Stimulated activated CD4-positive, alpha-beta T cell treated with anti-CD3 and anti-CD28 coated beads, Interleukin-12 subunit alpha, Interleukin-12 subunit beta, amount 100 ng/mL, for 48 hours (primary cell): ENCODE measurements at places on chromosomes 12 and 14.

GRCh38 chr14:90981636-90982035 is 78.8 kb downstream of the RPS6KA5 start:
- no peak for DNase-seq

- no peak for DNase-seq
These were observed 362.5 kb downstream of the SYT1 start for GRCh38 chr12:79227091-79227490.

- no peak for DNase-seq
These were observed 23.6 kb downstream of the OR11H4 start for GRCh38 chr14:20262642-20263128.

GRCh38 chr12:12214635-12215131 is 52.2 kb downstream of the LRP6 start:
- no peak for DNase-seq

GRCh38 chr12:85466890-85467289 is 186.9 kb downstream of the ALX1 start:
- DNase-seq, result no peak

DNA sequence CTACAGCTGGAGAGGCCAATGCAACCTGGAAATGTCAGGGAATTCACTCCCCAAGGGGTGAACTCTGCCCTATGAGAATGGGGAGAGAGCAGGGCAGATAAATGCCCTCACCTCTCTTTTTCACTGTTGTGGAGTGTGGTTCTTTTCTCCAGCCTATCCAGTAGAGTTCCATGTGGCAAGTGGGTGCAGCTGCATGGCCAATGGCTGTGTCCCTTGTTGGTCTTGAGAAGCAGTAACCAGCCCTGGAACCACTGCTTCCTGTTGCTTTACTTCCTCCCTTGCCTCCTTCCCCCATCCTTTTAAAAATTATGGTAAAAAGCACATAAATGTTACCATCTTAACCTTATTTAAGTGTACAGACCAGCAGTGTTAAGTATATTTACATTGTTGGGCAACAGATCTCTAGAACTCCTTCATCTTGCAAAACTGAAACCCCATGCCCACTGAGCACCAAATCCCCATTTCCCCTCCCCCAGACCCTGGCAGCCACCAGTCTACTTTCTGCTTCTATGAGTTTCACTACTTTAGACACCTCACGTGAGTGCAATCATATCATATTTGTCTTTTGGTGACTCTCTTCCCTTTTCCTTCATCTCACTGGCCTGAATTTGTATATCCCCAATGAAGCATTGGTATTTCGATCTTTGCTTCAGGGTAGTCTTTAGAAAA is 77.0 kb upstream of the GRIP1 start:
- DNase-seq, result no peak

- no peak for DNase-seq
These were observed 966.2 kb downstream of the NRXN3 start for GRCh38 chr14:79136071-79137044.

- DNase-seq, result no peak
These were observed 310.6 kb downstream of the VRK1 start for GRCh38 chr14:97107760-97108159.

DNA sequence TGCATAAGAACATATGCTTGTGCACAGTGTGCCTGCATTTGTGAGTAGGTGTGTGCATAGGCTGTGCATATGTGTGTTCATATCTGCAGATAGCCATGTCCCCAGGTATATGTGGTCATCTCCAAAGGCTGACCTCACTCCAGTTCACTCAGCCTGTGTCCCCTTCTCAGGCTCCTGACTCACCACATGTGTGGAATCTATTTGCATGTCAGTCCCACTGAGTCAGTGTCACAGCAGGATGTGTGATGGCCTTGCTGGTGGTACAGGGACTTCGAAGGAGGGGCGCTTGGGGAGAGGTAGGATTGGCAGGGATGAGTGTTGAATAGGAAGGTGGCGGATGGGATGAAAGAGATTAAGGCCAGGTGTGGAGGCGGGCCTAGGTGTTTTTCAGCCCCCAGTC is 35.5 kb downstream of the KRT80 start:
- DNase-seq, result no peak

- no peak for DNase-seq
These were observed 474.6 kb downstream of the ETNK1 start for GRCh38 chr12:23099604-23100003.

DNA sequence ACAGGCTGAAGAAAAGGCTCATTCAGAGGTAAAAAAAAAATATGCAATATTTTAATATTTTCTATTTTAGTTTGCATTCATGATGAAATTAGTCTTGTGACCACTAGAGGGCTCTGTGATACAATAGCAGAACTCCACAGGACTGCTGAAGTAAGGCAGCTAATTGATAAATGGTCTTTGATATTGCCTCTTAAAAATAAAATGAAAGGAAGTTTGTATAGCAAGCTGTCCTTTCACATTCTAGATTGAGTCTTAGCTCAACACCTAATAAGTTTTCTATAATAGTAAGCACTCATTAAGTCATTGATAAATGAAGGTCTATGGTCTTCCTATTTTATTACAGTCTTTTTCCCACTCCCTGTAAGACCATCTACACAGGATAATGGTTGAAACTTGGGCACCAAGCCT is 315.7 kb downstream of the NAV3 start:
- no peak for DNase-seq

DNA sequence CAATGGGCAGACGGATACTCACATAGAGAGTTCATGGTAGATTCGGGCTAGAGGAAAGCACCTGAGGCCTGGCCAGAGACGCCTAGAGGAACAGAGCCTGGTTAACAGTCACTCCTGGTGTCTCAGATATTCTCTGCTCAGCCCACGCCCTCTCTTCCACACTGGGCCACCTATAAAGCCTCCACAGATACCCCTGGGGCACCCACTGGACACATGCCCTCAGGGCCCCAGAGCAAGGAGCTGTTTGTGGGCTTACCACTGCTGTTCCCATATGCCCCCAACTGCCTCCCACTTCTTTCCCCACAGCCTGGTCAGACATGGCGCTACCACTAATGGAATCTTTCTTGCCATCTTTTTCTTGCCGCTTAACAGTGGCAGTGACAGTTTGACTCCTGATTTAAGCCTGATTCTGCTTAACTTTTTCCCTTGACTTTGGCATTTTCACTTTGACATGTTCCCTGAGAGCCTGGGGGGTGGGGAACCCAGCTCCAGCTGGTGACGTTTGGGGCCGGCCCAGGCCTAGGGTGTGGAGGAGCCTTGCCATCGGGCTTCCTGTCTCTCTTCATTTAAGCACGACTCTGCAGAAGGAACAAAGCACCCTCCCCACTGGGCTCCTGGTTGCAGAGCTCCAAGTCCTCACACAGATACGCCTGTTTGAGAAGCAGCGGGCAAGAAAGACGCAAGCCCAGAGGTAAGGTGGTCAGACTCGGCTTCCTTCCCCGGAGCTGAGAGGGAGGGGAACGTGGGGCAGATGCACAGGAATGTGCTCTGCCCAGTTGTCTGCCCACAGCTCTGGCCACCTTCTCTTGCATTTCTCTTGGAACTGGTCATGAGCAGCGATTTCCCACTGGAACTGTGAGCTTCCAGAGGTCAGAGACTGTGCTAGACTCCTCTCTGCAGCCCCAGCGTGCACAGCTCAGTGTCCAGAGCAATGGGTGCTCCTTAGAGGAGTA is at the start of gene CD4:
TSS of gene CD4 (plus strand) at position 557 of the 953 bp plus-strand sequence. CDS start 10,611 bp downstream, outside the sequence.
- DNase-seq, result peak; percentile 81

DNA sequence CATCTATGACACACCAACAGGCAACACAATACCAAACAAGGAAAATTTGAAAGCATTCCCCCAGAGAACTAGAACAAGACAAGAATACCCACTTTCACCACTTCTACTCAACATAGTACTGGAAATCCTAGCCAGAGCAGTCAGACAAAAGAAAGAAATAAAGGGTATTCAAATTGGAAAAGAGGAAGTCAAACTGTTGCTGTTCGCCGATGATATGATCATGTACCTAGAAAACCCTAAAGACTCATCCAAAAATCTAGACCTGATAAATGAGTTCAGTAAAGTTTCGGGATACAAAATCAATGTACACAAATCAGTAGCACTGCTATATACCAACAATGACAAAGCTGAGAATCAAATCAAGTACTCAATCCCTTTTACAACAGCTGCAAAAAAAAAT is 8.1 kb upstream of the ATL1 start:
- DNase-seq, result no peak

DNA sequence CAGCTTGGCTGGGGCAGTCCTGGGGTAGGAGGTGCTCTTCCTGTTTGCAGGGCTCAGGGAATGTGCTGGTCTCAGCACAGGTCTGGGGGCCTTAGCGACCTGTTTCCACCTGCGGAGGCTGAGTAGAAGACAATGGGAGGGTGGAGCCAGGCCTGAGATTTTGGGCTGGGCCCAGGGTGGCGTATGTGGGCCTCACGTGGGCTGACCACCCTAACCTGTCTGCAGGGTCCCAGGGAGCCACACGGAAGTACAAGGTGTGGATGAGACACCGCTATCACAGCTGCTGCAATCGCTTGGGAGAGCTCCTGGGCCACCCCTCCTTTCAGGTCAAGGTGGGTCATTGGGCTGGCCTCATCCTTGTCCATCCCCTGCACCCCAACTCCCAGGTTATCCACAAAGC is 1.1 kb downstream of the NOC4L start:
- DNase-seq, result no peak

DNA sequence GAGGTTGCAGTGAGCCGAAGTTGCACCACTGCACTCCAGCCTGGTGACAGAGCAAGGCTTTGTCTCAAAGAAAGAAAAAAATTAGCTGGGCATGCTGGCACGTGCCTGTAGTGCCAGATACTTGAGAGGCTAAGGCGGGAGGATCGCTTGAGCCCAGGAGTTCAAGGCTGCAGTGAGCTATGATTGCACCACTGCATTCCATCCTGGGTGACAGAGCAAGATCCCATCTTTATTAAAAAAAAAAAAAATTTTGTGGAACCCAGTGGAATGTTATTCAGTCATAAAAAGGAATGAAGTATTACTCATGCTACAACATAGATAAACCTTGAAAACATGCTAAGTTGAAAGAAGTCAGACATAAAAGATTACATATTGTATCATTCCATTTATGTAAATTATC is 8.3 kb upstream of the ERBB3 start:
- no peak for DNase-seq

GRCh38 chr12:129520739-129521138 is 383.1 kb downstream of the TMEM132D start:
- no peak for DNase-seq

DNA sequence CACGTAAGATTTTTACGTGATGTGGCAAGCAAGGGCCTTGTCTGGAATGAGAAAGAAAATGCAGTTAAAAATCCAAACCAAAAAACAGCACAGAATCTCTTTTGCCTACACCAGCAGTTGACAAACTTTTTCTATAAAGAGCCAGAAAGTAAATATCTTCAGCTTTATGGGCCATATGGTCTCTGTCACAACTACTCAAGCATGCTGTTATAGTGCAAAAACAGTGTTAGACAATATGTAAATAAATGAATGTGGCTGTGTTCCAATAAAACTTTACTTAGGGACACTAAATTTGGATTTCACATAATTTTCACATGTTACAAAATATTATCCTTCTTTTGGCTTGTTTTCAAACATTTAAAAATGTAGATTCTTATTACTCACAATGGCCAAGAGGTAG is 6.2 kb upstream of the ELK3 start:
- DNase-seq, result no peak

DNA sequence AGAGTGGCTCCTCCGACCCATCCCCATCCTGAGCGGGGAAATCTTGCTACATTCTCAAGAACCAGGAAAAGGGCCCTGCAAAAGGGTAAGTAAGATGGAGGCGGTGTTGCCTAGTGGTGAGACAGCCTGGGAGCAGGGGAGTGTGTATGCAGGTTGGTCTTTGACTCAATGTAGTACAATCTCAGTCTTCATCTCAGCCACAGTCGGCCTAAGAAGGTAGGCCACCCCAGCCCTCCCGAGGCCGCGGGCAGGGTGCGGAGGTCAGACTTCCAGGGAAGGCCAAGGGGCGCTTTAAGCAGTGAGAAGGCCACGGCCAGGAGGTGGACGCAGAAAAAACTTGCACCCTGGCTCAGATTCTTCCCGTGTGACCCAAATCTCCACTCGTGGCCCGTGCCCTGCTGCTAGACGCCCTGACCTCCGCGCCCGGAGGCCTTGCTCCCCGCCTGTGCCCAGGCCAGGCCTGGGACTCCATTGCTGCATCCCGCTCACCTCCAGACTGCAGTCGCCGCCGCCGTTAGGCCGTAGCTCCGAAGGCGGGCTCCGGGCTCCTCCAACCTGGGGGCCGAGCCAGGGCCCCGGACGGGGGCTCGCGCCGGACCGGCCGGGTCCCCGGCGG is 435 bp downstream of the FOXM1 start:
- peak; percentile 22 for DNase-seq

- no peak for DNase-seq
These were observed 73.8 kb upstream of the FZD10 start for GRCh38 chr12:130088504-130088903.

GRCh38 chr12:82650627-82651337 is 35.9 kb upstream of the TMTC2 start:
- DNase-seq, result no peak

GRCh38 chr12:31737763-31738162 is 8.9 kb upstream of the AMN1 start:
- DNase-seq, result no peak

DNA sequence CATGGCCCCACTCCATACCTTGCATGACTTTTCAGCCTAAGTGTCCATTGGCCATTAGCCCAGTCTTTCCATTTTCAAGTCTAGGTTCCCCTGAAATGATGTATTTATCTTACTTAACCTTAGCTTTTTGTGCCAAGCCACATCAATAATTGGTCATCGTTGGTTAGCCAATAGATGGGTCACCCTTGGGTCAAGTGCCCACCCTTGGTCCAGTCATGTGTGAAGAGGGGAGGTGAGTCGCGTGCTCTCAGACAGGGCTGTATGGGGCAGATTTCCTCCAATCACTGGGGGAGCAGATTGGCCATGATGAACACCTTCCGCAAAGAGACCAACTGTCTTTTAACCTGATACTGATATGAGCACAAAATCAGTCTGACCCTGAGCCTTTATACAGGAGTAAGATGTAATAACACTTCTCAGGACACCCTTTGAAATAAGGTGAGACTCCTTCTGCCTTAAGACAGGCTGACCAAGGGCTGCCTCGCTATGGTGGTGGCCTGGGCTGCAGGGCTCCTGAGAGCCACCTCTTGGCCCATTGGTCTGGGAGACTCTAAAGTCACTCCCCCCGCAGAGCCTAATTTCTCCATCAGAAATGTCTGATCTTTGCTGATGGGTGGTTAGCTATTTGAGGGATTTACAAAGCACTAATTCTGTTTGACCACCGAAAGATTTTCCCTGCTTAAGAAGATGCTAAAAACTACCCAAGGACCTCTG is 143.2 kb downstream of the ZFP36L1 start:
- DNase-seq, result no peak
